Activated CD8-positive, alpha-beta memory T cell treated with anti-CD3 and anti-CD28 coated beads for 4 hours (primary cell): ENCODE measurements at places on chromosomes 12 and 14.

DNA sequence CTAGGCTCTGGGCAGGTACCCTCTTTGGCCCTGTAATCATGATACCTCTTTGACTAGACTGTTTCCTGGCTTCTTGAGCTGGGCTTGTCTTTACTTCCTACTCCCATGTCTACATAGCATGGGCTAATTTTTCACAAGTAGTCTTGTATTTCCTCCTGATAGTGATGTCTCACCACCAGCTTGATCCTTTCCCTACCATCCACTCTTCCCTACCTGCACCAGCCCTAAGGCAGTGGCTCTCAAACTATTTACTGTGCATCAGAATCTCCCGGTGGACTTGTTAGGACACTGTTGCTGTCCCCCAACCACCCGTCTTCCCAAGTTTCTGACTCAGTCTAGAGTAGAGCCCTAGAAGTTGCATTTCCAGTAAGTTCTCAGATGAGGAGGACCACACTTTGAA, 162.7 kb upstream of the AMIGO2 start:
- DNase-seq, result no peak

DNA sequence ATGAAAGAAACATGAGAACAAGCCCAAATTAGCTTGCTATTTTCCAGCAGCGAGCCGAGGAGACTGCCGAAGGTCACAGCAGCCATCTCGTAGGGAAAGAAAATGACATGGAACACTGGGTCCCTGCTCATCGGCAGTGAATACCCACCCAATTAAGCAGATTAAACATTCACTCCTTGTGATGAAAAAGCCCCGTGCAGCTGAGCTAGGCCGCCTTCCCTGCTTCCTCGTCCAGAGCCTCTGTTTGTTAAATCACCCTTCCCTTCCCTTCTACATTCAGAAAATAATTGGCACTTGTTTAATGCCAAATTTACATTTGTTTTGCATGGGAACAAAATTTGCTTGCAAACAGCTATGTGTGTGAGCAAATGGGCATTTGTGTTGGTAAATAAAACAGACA, 342.5 kb downstream of the RMST start:
- no peak for DNase-seq

DNA sequence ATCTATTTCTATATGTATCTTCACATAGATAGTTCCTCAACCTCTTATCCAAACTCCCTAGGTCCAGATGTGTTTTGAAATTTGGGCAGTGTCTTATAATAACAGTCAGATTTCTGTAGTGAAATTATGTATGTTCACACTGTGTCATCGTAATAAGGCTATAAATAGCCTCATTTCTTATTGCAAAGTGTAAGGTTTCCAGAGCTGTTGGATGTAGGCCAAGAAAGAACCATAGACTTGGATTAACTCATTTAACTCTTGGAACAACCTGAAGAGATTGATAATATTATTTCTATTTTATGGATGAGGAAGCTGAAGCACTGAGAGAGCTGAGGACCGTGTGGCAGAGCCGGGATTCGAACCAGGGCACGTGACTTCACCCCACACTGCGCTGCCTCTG, 49.0 kb upstream of the PIWIL1 start:
- DNase-seq, result no peak

DNA sequence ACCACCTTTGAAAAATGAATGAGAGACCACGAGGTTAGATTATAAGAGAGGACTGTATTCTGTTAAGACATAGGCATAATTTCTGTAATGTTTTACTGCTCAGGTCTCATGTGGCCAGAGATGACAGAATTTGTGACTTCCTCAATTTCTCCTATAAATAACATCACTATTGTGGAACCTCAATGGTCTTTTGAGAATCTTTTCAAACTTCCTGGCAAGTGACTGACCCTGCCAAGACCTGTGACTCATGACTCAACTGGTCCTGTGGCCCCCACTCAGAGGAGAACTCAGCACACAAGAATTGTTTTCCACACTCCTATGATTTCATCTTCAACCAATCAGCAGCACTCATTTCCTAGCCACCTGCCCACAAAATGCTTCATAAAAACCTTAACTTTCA, 508.2 kb upstream of the ATP2B1 start:
- no peak for DNase-seq

- DNase-seq, result no peak
Observed at GRCh38 chr12:3243376-3244084, 166.4 kb downstream of the TSPAN9 start.

DNA sequence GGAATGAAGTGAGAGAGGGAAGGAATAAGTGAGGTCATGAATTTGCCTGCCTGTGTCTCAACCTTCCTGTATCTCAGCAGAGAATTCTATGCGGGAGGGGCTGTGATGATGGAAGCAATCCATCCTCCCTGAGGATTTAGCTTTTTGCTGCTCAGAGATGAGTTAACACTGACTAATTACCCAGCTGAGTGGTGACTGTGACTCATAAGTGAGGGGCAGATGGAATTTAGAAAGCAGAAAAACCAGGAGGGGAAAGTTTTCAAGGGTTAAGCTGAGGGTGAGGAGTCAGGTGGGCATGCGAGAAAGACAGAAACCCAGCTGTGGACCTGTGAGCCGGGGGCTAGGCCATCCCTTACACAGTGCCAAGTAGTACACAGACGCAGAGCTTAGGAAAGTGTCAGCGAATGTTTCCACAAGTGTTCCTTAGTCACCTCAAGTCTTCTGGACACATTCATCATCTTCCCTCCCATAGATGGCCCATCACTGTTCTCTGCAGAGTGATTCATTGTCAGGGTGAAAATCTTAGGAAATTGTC, 277.9 kb downstream of the IPO8 start:
- no peak for DNase-seq

DNA sequence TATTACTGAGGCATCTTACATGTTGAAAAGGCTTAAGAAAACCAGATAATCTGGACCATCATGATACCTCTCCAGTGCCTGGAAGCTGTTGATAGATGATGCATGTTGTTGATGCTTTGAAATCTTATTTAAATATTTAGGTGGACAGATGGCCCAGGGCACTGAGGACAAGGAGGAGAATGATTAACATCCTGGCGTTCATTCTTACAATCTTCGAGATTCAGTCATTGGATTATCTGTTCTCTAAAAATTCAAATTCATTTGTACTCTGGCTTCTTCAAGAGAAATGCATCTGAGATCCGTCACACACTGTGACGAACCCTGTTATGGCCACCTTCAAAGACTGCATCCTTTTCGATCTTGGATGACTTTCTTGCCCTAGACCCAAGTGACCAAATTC, 121.3 kb upstream of the IGF1 start:
- DNase-seq, result no peak

DNA sequence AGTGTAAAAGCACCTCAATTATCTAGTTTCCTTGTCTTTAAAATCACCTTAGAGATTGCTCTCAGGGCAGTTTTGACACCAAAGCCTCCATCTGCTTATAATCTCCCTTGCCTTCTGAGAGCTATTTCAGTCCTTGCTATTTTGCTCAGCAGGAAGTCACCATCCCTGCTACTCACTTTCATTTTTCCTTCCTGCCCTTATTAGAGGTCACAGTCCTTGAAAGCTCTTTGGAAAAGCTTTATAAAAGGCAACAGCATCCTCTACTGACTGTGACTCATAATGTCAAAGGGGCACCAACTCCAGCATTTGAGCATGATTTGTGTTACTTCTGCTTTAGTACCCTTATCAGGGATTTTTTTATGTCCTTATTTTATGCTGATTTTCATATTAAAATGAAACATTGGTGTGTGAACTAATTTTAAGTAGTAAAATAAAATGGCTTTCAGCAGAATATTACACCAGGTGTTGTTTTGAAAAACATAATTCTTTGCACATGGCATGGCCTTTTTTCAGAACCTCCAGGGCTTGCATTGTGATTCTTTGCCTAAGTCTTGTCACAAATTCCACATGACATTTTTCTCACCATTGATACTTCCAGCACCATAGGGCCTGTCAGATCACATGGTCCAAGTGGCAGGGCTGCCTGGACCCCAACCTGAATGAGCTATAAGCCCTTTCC, 213.0 kb downstream of the ADAMTS20 start:
- no peak for DNase-seq
